ENCODE measurements at places on chromosomes 6 and 20.

DNA sequence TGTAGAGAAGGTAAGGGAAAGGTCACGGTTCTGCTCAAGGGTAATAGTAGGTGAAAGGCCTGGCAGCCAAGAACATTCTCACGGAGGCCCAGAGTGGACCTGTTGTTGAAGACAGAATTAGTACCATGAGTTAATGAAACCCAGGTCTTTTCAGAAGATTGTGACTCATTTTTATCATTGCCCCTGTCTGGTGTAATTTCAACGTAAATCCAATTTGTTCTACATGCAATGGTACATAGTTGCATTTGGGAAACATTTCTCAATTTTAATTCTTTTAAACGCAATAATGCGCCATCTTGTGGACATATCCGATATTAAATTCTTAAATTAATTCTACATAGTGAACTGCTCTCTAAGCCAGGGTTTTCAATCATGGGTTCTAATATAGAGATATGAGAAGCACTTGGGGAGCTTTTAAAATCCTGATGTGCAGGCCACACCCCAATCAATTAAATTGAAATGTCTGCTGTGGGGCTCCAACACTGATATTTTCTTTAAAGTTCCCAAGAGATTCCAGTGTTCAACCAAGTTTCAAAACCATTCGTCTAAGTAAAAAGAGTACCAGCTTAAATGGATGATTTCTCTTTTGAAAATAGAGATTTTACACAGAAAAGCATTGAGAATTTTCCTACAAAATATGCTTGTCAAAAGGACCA, 257.4 kb downstream of the PLCB1 start:
- no peak for DNase-seq

DNA sequence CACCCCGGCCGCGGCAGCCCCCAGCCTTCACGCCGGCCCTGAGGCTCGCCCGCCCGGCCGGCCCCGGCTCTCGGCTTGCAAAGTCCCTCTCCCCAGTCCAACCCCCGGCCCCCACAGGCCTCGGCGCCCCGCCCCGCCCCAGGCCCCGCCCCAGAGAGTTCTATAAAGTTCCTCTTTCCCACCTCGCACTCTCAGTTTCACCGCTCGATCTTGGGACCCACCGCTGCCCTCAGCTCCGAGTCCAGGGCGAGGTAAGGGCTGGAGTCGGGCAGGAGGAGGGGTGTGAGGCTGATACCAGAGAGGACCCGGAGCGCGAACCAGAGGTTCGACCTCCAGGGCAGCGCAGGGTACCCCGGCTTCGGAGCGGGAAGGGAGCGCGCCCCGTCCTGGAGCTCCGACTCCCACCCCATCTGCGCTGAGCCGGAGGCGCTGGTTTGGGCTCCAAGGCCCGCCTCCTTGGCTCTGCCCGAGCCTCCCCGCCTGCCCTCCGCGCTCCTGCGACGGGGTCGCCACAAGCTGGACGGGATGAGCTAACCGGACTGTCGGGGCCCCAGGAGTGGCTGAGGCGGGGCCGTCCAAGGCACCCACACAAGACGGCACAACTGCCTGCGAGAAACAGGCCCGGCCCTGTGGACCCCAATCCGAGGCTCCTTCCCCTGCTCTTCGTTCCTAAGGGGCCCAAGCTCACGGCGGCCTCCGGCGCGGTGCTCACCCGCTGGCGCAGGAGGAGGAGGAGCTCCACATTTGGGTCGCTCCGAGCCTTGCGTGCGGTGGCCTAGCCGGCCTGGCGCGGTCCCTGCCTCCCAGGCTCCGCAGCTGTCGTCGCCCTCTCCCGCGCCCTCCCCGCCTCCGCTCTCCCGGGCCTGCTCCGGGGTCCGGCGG, at the start of gene IRF4:
Gene IRF4, plus strand, starts transcription at position 194 of the 882 bp plus-strand sequence. CDS start 1,401 bp downstream, outside the sequence.
- no peak for DNase-seq

GRCh38 chr6:5990786-5991185, 15.9 kb downstream of the NRN1 start:
- no peak for DNase-seq

GRCh38 chr6:98092331-98092730, 742.0 kb upstream of the POU3F2 start:
- DNase-seq: no peak

GRCh38 chr20:61587036-61587435, 335.0 kb downstream of the CDH4 start:
- DNase-seq: no peak

DNA sequence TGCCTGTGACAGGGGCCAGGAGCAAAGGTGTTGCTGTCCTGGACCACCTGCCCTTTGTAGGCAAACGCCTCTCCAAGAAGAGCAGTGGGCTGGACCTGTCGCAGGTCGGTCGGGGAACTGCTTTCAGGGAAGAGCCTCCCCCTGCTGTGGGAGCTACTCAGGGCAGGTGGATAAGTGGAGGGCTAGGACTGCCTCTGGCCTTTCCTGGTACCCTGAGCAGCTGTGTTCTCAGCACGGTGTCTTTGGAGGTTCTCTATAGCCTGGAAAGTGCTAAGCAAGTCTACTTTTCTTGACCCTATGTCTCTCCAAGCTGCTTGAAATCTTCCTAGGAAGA, 35.0 kb downstream of the BPIFB1 start:
- no peak for DNase-seq

DNA sequence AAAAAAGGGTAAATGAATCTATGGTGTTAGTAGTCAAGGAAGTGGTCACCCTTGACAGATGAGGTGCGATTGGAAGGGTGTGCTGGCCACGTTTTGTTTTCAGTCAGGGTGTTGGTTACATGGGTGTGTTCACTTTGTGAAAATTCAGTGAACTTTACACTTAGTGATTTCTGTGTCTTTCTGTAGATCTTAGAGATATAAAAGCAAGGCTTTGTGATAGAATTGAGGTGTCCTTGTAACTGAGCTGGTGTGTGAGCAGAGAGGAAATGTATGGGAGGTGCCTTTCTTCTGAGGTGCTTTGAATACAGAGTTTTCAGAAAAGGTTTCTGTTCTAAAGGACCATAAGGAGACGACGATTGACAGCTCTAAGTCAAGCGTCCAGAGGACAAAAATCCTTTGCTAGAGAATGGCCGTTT, 90.5 kb downstream of the SAMD3 start:
- DNase-seq: no peak

- no peak for DNase-seq
Measured at GRCh38 chr6:140436023-140436811, 1061.8 kb upstream of the CITED2 start.

DNA sequence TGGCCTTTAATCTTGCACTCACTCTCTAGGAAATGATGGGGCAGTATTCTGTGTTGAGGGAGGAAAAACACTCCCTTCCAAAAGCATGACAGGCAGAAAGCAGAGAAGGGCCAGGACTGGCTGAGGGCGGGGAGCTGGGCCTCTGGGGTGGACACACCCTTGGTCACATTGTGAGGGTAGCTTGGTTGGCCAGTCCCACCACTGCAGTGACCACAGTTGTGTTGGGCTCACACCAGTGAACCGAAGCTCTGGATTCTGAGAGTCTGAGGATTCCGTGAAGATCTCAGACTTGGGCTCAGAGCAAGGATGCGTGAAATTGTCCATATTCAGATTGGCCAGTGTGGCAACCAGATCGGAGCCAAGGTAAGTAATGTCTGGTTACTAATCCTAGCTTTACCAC, at the start of gene TUBB1:
Gene TUBB1, plus strand, starts transcription at position 213 of the 400 bp plus-strand sequence. Its CDS starts 94 bp downstream, at position 307.
- no peak for DNase-seq

DNA sequence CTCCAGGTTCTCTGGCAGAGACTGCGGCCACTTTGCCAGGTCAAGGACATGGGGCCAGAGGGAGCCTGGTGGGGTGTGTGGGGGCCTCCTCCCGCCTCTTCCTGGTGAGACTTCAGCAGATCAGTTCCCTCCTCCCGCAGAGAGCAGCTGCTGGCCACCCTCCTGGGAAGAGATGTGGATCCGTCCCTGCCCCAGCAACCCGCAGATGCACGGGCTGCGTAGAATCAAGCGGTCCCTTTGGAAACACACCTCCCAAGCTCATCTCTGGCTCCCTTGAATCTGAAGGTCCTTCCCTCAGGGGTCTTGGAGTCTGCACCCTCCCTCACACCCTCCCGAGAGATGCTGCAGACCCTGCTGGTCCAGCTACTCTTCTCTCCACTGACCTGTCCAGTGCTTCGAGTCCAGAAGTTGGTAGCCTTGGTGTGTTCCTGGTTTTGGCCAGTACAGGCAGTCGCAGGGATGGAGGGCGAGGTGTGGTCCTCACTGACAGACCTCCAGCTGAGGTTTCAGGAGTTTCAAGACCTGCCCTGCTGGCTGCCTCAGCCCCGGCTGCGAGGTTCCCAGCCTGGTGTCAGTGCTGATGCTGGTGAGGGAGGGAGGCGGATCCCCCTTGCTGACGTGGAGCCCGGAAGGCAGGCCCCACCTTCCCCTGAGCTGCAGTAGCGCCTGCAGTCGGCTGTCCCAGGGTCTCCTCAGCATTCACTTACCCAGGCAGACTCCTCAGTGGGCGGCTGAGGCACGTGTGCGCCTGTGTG, at the start of gene NPBWR2:
Gene NPBWR2, minus strand, starts transcription at position 585 of the 755 bp plus-strand sequence. CDS start 734 bp downstream, outside the sequence.
- DNase-seq: no peak

DNA sequence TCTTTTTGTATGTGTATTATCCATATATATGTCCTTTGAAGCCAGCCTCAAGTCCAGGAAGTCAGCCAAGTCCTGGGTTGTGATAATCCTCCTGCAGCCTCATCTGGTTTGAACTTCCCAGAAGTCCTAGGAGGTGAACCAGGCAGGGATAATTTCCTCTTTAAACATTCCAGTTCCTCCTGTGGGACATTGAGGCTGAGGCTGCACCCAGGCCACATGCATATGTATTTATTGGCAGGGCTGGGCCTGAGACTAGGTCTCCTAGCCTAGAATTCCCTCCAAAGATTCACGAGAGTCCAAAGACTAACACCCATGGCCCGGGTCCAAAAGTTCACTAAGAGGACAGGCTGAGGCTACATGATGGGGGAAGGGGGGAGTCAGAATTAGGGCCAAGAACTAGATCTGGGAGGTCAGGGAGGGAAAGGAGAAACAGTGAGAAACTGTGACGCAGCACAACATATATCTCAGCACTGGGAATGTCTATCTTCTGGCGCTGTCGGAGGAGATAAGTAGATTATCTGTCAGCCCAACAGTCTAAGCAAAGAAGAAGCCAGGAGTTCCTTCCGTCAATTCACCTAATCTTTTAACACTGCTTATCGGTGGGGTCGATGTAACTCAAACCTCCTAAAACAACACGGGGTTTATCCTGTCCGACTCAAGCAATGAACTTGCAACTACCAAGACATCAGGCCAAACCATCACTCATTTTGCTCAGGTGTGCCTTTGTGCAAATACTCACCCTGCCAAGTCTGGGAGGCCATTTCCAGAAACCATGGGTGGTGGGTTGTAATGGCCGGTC, 43.3 kb downstream of the SNX5 start:
- no peak for DNase-seq

DNA sequence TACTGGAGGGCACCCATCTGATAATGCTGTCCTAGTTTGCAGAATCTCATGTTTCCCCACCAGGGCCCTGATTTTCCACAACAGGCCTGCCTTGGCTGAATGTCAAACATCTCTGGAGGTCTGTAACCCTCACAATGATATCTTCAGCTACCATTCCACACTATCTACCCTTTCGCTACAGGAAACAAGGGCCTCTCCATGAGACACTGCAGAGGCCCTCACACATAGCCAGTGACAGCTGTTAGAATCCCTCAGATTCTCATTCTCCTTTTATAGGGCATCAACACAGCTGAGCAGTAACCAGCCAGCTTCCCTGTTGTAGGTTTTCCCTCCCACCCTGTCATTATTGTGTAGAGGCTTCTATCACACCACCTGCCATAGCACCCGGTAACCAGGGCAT, 29.6 kb upstream of the MICB start:
- no peak for DNase-seq

DNA sequence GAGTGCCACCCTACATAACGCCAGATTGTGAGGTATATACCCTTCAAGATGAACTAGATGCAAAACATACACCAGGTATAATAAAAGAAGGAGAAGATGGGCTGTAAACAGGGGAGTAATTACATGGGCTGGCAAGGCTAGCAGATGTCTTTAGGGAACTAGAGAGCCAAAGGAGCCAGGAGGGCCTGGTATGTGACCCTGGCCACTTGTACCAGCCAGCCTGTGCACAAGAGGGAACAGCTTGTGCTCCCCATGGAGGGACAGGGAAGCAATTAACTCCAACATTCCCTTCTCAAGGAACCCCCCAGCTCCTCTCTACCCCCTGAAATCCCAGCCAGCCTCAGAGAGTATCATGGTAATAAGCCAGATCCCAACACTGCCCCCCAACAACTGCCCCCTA, 139.9 kb downstream of the HIVEP2 start:
- no peak for DNase-seq

DNA sequence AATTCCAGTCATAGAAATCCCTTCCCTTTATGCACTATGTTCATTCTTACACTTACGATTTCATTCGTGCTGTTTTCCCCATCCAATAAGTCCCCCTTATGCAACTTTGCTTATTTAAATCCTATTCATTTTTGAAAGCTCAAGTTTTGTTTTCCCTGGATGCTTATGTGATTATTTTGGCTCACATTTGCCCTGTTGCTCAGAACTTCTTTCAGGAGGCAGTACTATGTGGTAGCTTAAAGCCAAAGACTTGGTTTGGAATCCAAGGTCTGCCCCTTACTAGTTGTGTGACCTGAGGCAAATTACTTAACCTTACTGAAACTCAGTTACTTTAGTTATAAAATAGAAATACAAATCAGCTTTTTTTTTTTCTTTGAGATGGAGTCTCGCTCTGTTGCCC, 59.6 kb downstream of the MOXD1 start:
- no peak for DNase-seq

DNA sequence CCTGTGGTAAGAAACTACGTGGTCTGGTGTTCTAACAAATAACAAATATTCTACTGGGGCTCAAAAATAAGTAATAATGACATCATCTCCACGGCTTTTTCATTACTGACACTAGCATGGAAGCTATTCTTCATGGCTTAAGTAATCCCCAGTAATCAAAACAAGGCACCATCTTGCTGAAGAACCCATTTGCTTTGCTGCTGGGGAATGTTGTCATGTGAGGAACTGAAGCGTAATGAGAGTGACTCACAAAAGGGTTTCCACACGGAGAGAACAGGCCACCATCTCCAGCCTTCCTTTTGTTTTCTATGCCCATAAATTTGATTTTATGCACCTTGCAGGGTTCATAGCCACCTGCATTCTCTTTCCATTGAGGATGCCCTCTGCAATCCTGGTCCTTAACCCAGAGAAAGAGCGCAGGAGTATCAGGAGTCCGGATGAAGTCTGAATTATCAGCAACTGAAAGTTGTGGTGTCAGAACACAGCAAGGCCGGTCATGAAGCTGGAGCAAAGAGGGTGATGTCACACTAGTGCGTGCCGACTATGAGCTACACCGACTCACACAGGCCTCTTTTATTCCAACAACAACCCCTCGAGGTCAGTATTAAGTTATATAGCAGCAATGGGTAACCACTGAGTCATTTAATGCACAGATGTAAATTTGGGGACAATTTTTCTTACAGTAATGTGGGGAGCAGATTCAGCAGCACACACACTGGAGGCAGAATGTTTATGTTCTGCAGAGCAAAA, 173.7 kb upstream of the SSTR4 start:
- DNase-seq: no peak

GRCh38 chr6:50586331-50586675, 127.0 kb upstream of the TFAP2D start:
- DNase-seq: no peak

DNA sequence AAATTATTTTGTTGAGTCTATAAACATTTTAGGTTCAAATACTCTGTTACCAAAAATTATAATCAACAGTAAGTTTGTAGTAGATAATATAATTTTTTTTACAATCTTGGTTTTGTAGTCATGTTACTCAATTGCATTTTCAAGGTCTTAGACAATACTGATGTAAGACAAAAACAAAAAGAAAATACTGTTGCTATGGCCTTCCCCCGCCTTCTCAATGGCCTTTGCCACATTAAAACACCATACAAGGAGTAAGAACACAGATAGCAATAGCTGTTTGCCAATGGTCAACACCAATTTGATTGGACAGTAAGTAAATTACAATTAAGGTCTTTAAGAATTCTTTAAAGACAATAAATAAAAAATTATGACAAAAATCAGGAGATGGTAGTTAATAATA, 450.2 kb downstream of the CDC5L start:
- DNase-seq: no peak

All from uterus (tissue), 4 donors.